ENCODE measurements at places on chromosomes 13 and 19.

DNA sequence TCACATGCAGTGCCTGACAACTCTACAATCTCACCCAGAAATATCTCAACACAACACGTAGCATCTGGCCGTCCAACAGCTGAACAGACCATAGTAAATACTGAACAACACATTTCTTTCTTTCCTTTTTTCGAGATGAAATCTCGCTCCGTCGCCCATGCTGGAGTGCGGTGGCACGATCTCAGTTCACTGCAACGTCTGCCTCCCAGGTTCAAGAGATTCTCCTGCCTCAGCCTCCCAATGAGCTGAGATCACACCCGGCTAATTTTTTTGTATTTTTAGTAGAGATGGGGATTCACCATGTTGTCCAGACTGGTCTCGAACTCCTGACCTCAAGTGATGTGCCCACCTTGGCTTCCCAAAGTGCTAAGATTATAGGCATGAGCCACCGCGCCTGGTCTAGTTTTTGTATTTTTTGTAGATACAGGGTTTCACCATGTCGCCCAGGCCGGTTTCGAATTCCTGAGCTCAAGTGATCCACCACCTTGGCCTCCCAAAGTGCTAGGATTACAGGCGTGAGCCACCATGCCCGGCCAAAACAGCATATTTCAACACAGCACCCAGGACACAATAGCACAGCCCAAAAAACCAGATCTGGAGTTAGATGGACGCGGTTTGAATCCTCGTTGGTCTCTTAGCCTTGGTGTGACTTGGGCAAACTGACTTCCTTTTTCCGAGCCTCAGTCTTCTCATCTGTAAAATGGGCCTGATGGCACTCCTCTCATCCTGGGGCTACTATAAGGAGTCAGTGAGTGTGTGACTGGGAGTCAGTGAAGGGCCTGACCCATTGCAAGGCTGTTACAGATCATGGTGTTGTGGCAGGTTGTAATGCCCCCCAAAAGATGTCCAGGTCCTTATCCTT, 22.6 kb downstream of the CYP2A6 start:
- no peak for DNase-seq

- DNase-seq: no peak
Observed at GRCh38 chr19:46065486-46066071, 24.8 kb upstream of the IGFL4 start.

DNA sequence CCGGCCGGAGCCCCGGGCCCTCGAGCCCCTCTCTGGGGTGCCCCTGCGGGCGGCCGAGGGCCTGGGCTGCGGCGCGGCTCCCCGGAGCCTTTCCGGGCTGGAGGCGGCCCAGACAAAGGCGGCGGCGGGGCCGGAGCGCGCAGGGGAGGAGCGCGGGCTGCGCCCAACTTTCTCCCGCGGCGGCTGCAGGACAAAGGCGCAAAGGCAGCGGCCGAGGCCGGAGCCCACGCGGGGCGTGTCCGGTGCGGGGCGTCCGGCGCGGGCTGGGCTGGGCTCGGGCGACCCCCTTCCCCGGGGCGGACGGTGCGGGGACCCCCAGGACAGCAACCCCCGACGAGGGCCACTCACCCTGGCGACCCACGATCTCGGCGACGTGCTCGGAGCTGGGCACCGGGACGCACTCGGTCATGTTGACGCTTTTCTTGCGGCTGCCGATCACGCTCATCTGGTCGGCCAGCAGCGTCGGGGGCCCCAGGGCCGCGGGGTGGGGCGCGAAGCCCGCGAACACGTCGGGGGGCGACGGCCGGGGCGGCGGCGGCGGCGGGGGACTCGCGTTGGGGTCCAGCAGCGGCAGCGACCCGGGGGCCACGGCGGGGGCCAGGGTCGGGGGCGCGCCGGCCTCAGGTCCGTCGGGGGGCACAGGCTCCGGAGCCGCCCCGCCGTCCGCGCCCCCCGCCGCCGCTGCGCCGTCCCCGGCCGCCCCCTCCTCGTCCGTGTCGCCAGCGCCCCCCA, 843 bp downstream of the MEX3D start:
- DNase-seq: no peak

- no peak for DNase-seq
Observed at GRCh38 chr13:52003541-52003940, 7.7 kb downstream of the ATP7B start.

DNA sequence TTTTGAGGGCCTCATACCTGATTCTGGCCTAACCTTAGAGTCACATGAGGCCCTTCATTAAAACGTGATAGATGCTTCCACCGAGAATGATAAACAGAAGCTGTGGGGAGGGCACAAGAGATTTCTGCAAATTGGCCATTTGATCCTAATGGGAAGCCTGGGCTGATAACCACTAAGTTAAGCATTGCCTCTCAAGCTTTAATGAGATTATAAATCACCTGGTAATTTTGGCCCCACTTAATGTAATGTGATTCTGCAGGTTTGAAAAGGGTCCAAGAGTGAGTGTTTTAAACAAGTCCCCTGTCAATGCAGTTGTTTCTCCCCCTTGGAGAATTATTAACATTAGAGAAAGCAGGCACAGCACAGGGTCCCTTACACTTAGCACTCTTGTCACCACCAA, 42.0 kb downstream of the ZNF486 start:
- no peak for DNase-seq

GRCh38 chr13:47459512-47459911, 541.6 kb downstream of the SUCLA2 start:
- DNase-seq: no peak

All from RCC 7860 (cell line).